Substantia nigra (tissue), 51 donors: ENCODE measurements at places on chromosomes 16 and 17.

DNA sequence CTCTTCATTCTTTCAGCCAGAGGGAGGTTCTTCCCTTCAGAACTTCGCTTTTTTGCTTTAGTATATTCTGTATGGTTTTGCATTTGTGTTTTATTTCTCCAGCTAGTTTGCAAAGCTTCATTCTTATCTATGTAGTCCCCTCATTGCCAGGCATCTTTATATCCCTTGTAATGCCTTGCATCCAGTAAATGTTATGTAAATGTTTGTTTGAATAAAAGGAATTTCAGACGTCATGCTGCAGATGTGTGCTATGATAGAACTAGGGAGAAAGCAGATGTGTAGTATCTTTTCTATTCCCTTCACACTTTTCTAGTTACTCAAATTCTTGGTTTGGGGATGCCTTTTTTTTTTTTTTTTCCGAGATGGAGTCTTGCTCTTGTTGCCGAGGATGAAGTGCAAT, 62.6 kb upstream of the RASL10B start:
- DNase-seq: no peak

DNA sequence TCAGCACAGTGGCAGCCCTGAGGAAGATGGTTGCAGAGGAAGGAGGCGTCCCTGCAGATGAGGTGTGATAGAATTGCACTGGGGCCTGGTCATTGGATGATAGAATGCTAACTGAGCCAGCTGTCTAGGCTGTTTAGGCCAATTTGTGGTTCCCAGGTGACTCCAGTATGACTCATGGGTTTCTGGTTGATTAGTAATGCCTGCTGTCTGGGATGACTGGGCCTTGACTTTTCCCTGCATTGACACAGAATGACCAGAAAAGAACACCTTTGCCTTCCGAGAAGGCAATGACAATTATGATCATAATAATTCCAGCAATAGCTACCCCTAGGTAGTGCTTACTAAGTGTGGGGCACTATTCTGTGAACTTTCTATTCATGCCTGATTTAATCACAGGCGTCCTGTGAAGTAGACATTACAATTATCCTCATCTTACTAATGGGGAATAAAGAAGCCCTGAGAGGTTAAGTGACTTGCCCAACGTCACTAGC, 31.5 kb downstream of the USP43 start:
- DNase-seq: no peak

- no peak for DNase-seq
These were observed 307.7 kb downstream of the WWOX start for GRCh38 chr16:78407191-78407590.

- DNase-seq: no peak
These were observed 216.2 kb downstream of the HS3ST3A1 start for GRCh38 chr17:13385481-13385911.

GRCh38 chr17:31754239-31754945, 104.7 kb downstream of the COPRS start:
- no peak for DNase-seq

GRCh38 chr16:57373117-57373947, 1.0 kb downstream of the CX3CL1 start:
- DNase-seq: no peak

DNA sequence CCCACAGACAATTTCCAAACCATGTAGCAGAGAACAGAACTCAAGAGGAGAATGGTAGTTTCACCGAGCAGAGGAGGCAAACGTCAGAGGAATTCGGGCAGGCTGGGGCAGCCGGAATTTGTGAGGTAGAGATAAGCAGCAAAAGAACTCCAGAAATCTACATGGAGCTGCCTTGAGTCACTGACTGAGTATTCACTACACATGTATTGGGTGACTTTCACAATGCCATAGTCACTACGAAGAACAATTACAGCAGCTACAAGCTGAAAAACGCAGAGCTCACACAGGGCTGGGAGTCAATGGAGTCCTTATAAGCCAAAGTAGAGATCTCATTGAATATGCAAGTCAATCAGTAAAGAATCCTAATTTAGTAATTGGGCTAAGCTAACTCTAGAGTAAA, 13.4 kb downstream of the CMC2 start:
- DNase-seq: no peak

- no peak for DNase-seq
These were observed 35.8 kb downstream of the MPRIP start for GRCh38 chr17:17077861-17078732.

DNA sequence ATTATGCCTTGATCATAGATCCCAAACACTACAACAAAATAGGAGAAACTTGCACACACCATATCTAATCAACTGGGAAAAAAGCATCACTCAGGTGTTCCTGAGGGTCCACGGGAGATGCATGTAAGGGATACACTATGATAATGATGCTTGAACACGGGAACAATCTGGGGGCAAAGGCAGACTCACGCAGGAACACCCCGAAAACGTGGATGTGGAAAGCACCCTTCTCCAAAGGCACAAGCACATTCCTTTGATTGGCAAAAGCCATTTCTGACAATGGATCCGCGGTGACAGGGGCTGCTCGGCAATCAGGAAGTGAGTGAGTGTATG, 1.3 kb downstream of the ZNF652 start:
- DNase-seq: peak; percentile 30

DNA sequence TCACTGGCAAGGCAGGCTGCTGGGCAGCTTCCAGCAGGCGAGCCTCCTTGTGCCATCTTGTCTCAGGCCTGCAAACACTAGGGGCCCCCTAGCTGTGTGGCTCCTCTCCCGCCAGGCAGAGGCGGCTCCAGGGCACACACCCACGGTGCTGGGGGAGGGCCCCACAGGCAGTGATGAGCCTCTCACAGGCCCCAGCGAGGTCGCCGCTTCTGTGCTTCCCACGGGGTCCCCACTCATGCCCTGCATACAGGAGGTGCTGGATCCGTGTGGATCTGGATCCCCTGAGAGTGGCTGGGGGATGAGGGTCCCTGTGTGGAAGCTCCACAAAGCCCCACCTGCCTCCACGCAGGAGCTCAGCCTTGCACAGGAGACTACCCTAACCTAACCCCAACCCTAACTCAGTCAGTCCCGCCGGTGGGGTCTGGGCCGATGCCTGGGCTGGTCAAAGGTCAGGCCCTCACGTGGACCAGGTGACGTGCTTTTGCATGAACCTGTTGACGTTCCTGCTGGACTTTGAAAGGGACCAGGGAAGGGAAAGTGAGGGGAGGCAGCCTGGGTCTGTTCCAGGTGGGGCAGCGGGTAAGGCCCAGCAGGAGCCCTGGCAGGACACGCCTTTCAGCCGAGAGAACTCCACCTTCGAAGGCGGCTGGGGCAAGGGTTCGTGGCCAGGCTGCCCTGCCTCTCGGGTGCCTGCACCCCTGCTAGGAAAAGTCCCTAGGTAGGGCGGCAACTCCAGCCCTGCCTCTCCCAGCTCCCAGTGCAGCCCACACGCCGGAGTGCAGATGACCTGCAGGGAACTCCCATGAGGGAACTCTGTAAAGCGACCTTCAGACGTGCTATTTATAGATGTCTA, 5.2 kb downstream of the SECTM1 start:
- no peak for DNase-seq

DNA sequence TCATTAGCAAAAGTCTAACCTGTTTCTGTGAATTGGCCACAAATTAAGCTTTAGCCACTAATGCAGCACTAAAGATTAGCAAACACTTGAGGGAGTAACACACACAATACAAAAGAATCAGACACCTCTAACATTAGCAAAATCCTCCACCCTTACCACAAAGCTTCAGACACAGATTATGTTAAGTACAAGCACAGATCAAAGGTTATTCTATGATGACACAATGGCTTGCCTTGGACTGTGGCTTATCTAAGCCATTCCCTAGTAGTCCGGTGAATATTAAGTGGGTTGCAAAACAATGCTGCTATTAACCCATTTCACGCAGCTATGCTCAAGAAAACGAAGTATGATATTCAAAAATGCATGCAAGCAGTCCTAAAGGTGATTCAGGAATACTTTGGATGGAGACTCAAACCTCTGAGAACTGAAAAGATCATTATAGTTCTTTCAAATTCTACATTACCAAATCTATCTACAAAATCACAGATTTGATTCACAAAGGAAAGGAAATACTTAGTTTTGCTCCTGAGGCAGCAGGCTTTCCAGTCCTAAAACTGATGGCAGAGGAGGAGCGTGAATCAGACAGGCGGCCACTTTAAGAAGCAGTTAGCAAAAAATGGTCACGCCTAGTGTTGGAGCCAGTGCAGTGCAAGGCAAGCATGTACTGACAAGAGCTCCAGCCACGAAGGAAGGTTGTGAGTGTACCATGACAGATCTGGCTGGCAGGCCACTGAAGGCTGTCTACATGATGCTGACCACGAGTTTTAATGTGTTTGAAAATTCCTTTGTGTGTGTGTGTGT, 67.2 kb downstream of the PARN start:
- DNase-seq: no peak

DNA sequence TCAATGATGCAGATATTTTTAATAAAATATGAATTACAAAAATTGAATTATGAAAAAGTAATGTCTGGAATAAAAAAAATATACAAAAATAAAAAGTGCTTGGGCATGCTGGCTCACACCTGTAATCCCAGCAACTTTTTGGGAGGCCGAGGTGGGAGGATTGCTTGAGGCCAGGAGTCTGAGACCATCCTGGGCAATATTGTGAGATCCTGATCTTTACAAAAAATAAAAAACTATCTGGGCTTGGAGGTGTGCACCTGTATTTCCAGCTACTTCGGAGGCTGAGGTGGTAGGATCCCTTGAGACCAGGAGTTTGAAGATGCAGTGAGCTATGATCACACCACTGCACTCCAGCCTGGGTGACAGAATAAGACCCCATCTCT, 141.8 kb downstream of the NPIPB5 start:
- DNase-seq: no peak

DNA sequence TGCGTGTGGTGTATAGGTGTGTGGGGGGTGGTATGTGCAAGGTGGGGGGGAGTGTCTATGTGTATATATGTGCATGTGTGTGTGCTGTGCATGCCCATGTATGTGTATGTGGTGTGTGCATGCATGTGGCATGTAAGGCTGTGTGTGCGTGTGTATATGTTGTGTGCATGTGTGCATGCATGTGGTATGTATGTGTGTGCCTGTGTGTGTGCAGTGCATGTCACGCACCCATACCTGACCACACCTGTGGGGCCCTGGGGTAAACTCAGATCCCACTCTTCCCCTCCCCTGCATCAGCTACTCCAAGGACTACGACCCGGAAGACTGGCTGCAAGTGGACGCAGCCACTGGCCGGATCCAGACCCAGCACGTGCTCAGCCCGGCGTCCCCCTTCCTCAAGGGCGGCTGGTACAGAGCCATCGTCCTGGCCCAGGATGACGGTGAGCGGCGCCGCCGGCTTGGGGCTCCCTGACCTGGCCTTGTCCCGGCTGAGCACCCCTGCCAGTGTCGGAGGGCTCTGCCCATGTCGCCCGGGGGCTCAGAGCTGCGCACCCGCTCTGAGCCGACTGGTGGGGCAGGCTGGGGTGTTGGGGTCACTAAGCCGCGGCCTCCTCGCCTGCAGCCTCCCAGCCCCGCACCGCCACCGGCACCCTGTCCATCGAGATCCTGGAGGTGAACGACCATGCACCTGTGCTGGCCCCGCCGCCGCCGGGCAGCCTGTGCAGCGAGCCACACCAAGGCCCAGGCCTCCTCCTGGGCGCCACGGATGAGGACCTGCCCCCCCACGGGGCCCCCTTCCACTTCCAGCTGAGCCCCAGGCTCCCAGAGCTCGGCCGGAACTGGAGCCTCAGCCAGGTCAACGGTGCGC, 9.1 kb downstream of the SLC22A31 start:
- DNase-seq: no peak

- DNase-seq: no peak
These were observed 71.5 kb downstream of the SEC14L1 start for GRCh38 chr17:77212081-77212832.

- no peak for DNase-seq
These were observed 93.6 kb downstream of the CDH13 start for GRCh38 chr16:82720414-82720813.

DNA sequence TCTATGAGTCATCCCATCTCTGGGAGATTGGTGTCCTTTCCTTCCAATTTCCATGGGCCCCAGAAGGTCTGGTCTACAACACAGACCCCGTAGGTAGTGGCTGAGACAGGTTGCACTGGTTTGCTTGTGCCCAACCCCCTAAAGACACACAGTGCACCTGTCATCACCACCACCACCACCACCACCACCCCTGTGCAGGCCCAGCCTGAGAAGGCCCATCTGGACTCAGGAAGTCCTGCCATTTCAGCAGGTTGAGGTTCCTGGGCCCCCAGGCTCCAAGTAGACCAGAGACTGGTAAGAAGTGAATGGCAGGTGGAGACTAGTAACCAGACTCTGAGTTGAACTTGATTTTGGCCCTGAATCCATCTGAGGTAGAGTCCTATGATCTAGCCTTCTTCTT, 25.9 kb upstream of the PHB1 start:
- DNase-seq: no peak

DNA sequence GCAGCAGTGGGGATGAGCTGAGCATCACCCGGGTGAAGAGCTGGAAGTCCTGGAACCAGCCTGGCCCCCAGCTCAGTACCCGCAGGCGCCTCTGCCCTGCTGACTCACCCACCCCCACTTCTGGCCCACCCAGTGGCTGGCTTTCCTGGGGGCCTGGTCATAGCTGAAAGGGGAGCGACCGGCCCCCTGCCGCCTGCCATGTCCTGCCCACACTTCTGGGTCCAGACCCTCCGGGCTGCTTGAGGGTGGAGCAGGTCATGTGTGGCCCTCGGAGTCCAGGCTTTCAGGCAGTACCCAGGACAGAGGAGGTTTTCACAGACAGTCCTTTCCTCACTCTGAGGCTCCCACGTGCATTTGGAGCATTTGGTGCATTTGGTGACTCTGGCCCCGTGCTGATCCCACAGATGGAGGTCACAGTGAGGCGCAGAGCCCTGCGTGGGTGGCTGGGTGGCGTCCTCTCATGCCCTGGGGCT, 7.1 kb upstream of the PIEZO1 start:
- DNase-seq: no peak

DNA sequence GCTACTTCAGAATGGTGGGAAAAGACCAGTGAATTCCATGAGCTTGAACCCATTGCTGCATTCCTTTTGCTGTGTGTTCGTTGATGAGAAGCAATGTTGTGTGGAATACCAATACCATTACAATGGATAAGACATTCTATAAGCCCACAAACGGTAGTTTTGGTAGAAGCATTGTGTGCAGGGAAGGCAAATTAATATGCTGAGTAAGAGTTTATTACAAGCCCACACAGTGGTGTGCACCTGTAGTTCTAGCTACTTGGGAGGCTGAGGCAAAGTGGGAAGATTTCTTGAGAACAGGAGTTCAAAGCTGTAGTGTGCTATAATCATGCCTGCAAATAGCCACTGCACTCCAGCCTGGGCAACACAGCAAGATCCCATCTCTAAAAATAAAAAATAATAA, 19.9 kb upstream of the TENT4B start:
- DNase-seq: no peak

GRCh38 chr17:41537614-41537954, 9.5 kb upstream of the KRT19 start:
- DNase-seq: no peak
